Hepatic stellate cell (primary cell): ENCODE measurements at places on chromosomes 16 and 17.

GRCh38 chr17:16250635-16251034, 33.6 kb downstream of the PIGL start:
- DNase-seq = no peak

DNA sequence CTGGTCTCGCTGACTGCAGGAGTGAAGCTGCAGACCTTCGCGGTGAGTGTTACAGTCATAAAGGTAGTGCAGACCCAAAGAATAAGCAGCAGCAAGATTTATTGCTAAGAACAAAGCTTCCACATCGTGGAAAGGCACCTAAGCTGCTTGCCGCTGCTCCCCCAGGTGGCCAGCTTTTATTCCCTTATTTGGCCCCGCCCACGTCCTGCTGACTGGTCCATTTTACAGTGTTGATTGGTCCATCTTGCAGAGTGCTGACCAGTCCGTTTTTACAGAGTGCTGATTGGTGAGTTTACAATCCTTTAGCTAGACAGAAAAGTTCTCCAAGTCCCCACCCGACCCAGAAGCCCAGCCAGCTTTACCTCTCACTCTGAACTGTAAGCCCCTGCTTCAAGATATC, 227.8 kb downstream of the ABCC12 start:
- DNase-seq = no peak

DNA sequence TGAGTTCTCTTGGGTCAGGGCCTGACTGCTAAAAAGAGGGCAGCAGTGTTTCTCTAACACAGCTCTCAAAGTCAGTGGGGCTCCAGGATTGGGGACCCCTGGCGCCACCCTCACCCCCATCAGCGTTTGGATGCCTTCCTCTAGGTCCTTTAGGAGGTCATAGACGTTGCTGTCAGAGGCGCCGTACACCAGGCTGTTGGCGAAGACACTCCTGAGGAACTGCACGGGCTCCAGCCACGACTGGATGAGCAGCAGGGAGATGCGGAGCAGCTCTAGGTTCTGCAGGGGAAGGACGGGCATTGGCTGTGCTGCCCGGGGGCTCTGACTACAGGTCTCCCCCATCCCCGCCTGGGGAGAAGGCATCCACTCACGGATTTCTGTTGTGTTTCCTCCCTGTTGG, 993 bp downstream of the GH1 start:
- DNase-seq = no peak

- DNase-seq = no peak
Measured at GRCh38 chr16:88387941-88388627, 5.3 kb downstream of the ZNF469 start.

- no peak for DNase-seq
Measured at GRCh38 chr16:53571763-53572162, 68.8 kb upstream of the AKTIP start.

GRCh38 chr17:45088741-45089140, 27.6 kb downstream of the NMT1 start:
- DNase-seq = no peak

DNA sequence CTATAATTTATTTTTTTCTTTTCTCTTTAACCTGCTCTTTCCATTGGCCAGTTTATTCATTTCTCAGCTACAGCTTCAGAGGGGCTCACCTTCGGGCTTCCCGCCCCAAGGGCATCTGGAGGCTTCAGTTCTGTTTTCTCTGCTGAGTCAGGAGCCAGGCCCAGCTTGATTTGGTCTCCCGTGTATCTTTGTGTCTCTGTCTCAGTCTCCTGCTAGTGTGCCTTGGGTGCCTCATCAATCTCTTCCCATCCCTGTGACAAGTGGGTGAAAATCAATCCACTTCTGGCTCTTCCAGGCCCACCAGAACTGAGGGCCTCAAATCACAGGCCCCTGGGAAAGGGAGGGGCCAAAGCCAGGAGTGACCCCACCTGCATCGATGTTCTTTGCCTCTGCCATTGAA, 72.1 kb downstream of the CCDC182 start:
- DNase-seq = no peak
